ENCODE measurements at places on chromosomes 2 and 18.

GRCh38 chr2:218856167-218856895 is 3.3 kb upstream of the WNT6 start:
- DNase-seq = no peak

DNA sequence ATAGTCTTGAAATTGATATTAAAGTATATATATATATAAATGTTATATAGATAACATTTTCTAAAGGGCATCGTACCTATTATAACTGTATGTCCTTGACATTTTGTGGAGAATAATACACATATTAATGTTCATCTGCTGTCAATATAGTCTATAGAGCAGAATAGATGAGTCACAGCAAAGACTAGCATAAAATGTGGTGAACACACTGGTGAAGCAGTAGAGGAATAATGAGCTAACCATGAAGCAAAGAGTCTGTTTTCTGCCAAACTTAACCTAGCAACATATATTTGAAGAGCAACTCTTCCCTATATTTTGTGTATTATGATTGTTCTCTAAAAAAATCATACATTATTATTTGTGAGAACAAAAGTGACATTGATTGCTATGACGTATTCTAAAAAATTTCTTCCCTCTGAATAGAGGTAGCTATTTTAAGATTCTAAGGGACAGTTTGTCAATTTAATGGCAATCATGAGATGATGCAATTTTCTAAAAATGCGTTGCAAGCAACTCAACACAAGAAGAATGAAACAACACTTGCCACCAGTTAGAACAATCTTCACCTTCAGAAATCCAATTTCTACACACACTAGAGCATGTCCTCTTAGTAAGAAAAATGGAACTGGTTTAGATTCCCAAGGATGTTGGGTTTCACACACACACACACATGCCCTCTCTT is 22.0 kb downstream of the DOCK10 start:
- DNase-seq = no peak

- no peak for DNase-seq
Observed at GRCh38 chr18:12046046-12046750, 47.4 kb upstream of the ANKRD62 start.

DNA sequence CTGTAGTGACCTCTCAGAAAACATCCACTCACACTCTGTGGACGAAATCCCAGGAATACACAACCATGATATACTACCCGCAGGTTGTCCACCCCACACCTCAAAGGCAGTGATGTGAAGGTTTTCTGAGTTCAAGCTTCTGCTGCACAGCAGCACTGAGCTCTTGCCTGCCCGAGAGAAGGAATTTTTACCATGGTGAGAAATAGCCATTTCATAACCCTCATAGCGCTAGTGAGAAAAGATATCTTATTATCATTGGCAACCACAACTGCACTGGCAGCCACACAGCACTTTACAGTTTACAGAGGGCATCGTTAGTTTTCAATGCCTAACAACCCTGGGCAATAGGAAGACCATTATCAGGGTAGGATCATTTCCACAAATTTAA is 36.9 kb downstream of the NAPG start:
- DNase-seq = no peak

DNA sequence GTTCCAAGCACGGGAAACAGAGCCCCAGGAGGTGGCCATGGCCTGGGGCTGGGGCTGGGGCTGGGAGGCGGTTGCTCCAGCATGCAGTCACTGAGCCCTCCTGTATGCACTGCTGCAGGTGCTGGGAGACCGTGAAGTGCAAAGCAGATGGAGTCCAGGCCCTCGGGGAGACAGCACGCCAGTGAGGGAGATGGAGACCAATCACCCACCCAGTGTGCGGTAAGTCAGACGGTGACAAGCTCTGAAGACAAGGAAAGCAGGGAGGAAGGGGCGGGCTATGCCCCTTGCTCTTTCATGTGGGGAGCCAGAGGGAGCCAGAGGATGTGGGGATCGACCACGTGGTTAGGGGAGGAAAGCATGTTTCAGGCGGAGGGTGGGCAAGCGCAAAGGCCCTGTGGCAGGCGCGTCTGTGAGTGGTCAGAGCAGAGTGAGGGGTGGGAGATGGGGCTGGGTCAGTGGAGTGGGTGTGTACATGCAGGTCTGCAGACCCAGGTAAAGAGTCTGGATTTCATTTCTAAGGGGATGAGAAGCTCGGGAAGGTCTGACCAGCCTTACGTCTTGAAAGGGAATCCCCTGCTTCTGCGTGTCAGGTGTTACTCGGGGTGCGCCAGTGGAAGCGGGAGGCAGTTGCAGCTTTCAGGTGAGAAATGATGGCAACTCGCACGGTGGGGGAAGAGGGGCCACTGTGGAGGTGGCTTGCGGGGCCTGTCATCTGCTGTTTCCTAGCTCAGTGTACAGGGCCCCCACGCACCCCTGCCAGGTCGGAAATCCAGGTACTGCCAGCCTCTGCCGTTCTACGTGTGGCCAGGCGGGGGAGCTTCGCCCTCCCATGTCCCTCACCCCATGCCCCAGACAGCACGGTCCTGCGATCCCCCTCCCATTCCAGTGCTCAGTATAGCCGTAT is 19.4 kb downstream of the RRM2 start:
- peak; percentile 61 for DNase-seq

DNA sequence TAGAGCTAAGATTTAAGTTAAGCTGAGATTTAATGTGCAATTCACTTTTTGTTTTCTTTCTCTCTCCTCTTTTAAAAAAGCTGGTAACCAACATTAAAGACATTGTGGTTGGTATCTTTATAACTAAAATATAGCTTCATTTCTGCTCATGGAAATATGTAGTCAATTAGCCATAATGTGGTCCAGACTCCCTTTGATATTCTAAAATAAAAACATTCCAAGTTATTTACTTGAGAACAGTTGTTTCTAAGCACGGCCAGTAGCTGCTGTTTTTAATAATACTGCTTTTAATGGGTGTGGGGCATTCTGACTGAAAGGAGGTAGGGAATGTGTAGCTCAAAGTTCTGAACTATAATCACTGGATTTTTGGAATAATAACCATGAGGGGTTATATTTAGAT is 183.3 kb upstream of the FBXO11 start:
- no peak for DNase-seq

- DNase-seq = no peak
Observed at GRCh38 chr2:189440644-189440946, 679 bp upstream of the WDR75 start.

GRCh38 chr2:215160081-215160480 is 21.7 kb upstream of the ABCA12 start:
- DNase-seq = no peak

GRCh38 chr2:183123959-183124221 is 353 bp upstream of the NUP35 start:
- no peak for DNase-seq

DNA sequence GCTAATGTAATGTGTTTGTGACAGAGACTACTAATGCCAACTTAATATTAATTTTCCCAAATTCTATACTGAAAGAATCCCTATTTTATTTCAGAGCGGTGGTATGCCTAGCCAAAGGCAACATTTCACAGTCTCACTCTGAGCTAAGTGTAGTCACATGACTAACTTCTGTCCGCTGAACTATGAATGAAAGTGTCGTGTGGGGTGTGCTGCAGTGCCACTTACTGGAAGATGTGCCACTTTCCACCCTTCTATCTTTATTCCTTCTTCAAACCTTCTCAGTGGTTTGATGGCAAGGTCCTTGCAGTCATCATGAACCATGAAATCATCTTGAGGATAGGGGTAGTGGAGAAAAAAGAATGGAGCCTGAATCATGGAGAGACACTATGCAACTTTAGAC is 47.3 kb upstream of the C1D start:
- no peak for DNase-seq

- peak; percentile 68 for DNase-seq
Observed at GRCh38 chr18:10420561-10421352, 33.7 kb upstream of the APCDD1 start.

DNA sequence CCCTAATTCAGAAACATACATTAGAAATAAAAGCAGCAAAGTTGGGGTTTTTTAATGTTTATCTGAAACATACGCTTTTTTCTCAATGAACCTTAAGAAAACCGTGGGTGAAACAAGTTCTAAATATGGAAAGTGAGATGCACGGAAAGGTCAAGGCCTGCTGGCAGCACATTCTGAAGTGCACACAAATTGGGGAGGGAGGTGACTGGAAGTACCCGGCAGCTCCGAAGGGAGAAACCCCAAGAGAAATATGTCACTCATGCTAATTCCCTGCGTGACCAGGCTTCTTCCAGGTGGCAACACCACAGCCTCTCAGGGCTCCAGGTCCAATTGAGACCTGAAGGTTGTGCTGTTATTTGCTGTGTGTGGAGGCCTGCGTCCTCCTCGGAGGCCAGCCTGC is 45.5 kb downstream of the EIPR1 start:
- no peak for DNase-seq

DNA sequence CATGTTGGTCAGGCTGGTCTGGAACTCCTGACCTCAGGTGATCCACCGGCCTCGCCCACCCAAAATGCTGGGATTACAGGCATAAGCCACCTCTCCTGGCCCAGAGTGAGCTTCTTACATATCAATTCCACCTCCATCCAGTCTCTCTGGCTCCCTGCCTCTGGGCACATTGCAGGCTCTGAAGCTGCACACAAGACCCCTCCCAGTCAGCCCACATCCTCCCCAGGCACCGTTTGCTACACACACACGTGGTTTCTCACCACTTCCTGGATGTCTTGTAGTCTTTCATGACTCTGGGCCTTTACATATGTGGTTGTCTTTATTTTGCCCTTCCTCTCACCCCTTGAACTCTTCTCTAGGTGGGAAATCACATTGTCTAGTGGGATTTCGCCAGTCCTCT is 64.0 kb upstream of the CABLES1 start:
- DNase-seq = no peak

DNA sequence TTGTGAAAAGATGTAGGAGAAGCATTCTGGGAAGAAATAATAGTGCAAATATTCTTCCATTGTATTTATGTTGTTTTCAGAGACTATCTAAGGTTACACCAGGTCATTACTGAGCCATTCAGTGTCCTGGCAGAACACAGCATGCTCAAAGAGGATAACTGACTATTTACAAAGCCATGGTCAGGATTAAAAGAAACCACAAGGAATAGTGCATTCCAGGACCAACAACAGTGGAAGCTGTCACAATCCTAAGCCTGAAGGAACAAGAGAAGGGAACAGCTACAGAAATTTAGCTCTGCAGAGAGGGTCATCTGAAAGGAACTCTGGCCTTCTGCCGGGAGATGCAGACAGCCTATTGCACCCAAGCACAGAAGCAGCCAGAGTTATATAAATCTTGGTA is 116.7 kb downstream of the DSC3 start:
- no peak for DNase-seq

DNA sequence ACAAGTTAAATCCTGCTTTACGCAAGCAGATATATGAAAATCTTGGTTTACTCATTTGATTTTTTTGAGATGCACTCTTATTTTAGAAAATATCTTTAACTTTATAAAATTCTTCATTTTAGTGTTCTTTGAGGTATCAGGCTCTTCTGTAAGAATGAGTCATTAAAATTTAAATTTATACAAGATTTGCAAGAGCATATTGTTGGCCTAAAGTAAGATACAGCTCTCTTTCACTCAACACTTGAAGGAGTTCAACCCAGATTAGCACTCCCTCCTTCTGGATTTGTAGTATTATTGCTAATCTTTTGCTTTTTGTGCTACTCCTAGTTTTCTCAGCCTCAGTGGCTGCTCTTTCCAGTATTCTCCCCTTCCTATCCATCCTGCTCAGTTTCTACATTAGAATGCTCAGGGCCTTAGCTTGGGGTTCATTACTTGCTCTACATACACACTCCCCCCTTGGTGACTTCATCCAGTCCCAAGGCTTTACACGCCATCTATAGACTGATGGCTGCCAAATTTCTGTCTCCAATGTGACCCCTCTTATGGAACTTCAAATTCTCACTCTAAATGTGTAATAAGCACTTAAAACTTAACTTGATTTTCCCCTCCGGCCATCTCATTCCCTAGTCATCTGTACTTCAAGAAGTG is 425.3 kb upstream of the FANCL start:
- no peak for DNase-seq

GRCh38 chr2:217616936-217617335 is 385.9 kb downstream of the TNS1 start:
- no peak for DNase-seq

- DNase-seq = no peak
Observed at GRCh38 chr2:215777465-215778044, 235.8 kb downstream of the MREG start.
